RCC 7860 (cell line): ENCODE measurements at places on chromosomes 6 and 20.
A peak's percentile ranks its signal among the peaks of the same experiment; 100 is the strongest.

- DNase-seq: no peak
Observed at GRCh38 chr6:129597023-129597713, 112.8 kb downstream of the ARHGAP18 start.

DNA sequence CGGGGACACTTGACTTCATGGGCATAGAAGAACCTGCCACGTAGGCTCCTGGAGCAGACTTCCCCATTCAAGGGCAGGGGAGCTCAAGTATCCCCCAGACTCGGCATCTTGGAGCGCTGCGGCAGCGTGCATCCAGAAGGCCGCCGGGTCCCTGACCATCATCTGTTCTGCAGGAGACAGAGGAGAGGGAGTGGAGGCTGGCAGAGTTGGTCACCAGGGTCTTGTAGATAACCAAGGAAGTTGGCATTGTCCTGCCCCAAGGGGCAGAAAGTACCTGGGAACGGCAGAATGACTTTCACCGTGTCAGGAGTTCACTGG, 82.8 kb downstream of the TCP11 start:
- DNase-seq: no peak

DNA sequence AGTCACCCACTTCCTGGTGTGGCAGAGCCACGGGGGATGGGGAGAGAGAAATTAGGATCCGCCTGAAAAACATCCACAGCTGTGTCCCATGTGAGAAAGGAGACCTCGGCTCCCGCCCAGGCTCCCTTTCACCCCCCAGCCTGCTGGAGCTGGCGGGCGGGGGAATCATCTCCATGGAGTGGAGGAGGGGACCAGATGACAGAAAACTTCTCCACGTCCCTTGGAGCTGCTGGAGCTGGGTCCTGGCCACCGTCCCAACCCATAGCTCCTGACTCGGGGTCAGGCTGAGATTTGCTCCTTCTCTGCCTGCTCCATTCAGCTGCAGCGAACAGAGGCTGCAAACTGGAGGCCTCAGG, 113.8 kb downstream of the CEBPB start:
- DNase-seq: no peak

- peak; percentile 24 for DNase-seq
Observed at GRCh38 chr20:49603209-49603627, 35.3 kb upstream of the PTGIS start.

- DNase-seq: no peak
Observed at GRCh38 chr20:52619101-52619500, 353.1 kb upstream of the TSHZ2 start.

- DNase-seq: no peak
Observed at GRCh38 chr6:129710450-129711270, 683 bp upstream of the ARHGAP18 start.

- DNase-seq: peak; percentile 54
Observed at GRCh38 chr20:6769903-6770785, 2.7 kb downstream of the BMP2 start.

- DNase-seq: no peak
Observed at GRCh38 chr6:95578106-95578410, 723 bp downstream of the MANEA start.

DNA sequence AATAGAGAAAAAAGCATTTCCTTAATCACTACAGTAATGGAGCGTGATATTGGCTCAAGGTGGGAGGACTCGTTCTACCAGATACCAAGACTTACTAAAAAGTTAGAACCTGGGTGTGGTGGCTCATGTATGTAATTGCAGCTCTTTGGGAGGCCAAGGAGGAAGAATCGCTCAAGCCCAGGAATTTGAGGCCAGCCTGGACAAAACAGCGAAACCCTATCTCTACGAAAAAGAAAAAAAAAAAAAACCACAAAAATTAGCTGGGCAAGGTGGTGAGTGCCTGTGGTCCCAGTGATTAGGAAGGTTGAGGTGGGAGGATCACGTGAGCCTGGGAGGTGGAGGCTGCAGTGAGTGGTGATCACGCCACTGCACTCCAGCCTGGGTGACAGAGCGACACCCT, 24.0 kb upstream of the ATRN start:
- DNase-seq: no peak

- DNase-seq: no peak
Observed at GRCh38 chr20:44465001-44465560, 10.6 kb upstream of the TTPAL start.

DNA sequence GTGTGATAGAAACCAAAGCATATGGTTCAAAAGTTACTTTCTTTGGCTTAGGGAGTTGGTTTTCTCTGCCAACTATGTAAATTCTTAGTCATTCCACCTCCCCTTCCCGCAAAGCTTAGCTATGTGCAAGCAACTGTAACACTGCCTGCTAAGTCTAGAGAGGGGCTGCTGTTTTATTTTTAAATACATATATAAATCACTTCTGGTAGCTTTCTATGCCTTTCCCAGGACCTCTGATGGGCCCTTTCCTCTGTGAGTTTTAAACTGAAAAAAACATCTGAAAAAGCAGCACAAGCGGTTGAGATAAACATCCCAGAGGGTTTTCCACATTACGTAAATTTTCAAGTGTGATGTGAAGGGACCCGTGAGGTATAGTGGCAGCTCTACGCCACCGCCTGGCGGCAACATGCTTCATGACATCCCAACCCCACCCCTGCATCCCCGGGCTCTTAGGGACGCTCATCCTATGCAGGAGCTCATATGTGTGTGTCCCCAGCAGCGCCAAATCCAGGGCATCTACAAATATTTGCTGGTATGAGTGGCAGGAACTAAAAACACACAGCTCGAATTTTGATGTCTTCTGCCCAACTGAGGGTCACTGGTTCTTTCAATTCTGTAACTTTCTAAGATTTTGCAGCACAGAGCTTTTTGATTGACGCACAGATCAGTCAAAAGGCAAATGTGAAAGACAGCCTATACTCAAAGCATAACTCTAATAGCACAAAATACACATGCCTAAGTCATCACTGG, 12.7 kb downstream of the SAYSD1 start:
- DNase-seq: no peak

DNA sequence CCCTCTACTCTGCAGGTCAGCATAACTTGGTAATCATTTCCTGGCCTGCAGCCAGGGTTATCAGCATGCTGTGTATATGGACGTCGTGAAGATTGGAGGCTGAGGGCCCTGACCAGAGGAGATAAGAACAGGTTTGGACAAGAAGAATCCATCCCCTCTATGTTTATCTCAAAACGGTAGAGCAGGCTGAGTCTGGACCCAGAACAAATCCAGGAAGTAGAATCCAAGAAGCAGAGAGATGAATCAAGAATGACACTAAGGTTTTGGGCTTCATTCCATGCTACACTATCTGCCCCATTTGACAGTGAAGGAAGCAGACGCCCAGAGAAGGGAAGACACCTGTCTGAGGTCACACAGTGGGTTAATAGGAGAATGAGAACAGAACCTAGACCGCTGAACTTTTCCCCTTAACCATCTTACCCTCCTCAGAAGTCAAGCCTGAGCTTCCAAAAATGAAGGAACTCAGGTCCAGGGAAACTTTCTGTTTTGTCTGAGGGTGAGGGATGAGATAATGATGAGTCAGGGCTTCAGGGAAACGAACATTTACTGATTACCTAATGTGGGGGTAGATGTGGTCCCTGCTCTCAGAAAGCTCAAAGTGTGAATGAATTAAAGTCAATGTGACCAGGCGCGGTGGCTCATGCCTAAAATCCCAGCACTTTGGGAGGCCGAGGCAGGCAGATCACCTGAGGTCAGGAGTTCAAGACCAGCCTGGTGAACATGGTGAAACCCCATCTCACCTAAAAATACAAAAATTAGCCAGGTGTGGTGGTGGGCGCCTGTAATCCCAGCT, 9.4 kb upstream of the COMMD7 start:
- peak; percentile 93 for DNase-seq

GRCh38 chr6:12585497-12585958, 131.0 kb upstream of the PHACTR1 start:
- no peak for DNase-seq

DNA sequence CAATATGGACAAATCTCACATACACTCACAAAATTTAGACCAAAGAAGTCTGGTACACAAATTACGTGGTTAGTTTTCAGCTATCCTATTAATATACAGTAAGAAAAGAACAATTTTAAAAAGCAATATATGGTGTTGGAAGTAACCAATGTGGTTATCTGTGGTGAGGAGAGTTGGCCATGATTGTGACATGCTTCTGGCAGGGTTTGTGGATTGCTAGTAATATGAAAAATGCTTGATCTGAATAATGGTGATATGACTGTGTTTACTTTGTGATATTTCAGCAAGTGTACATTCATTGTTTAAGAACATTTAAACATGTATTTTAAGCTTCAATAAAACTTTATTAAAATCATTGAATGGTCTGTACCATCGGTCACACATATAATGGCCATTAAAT, 99.1 kb downstream of the ADGB start:
- DNase-seq: no peak

DNA sequence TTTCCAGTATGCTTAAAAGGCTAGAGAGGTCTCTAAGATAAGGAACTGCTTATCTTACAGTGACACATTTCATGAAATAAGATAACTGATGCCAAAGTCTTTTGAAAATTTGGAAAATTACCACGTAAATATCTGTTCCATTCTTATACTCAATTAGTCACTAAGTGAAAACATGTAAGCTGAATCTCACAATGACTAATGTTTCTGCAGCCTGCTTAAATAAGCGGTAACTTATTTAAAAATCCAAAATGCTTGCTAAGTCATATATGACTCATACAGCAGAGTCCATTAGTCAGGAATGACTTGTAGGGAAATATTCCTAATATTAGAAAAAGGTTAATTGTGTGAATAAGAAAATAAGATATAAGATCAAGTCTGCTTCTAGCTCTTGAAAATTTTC, 27.8 kb upstream of the LGSN start:
- DNase-seq: peak; percentile 76

GRCh38 chr6:74534465-74535211, 671.2 kb downstream of the COL12A1 start:
- no peak for DNase-seq

DNA sequence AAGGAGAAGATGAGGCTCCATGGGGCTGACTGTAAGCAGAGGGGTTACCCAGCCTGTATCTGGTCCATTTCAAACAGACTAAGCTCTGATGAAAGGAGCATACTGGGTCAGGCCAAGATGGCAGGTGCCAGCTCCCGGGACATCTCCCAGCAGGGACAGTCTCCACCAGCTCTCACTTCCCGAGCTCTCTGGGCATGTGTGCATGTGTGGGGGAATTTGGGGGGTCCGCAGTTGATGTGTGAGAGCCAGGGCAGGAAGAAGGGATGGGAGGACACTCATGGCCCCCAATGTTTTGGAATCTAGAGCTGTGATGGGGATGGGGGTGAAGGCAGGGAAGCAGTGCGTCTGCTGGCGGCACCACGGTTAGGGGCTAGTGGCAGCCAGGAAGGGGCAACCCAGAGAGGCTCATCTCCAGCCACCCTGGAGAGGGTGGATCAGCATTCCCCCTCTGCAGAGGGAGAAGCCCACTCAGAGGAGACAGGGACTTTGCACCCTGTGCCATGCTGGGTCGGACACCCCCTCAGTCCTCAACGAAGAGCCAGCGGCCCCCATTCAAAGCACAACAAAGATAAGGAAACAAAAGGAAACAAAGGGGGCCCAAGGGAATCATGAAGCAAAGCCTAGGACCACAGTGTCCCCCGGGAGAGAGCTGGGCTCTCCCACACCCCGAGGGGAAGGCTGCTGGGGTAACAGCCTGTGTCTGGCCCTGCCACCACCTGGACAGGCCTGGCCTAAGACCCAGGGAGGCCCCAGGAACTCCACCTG, 52.4 kb downstream of the DSTN start:
- DNase-seq: no peak

GRCh38 chr6:73565767-73566485, 45.1 kb upstream of the EEF1A1 start:
- DNase-seq: no peak
